Glomerular endothelial cell (primary cell): ENCODE measurements at places on chromosomes 6 and 20. TPM values are rescaled to one million over a fixed set of nuclear protein-coding genes. Genes with fewer than 3 reads are reported as not detected.

BNIP5 gene
- total RNA-seq, result not detected in 2 replicates

ELOVL5 gene
- 86.6 and 109 TPM in 2 replicates for total RNA-seq

MOG gene
- not detected in 2 replicates for total RNA-seq

RAET1L gene
- total RNA-seq, result not detected in 2 replicates
